ENCODE measurements at places on chromosomes 2 and 18. TPM values are rescaled to one million over a fixed set of nuclear protein-coding genes. Genes with fewer than 3 reads are reported as not detected.

Gene EGR4
- not detected for total RNA-seq

Gene TP53I3
- total RNA-seq, result 1.3 TPM

Gene RAB10
- total RNA-seq, result 164 TPM

Gene HADHA
- total RNA-seq, result 617 TPM

Gene OR6B2
- not detected for total RNA-seq

Gene NT5DC4
- total RNA-seq, result not detected

Gene LBX2
- total RNA-seq, result 0.36 TPM

Gene UGT1A3
- total RNA-seq, result not detected

Gene DTNA
- 103 TPM for total RNA-seq

Gene SRBD1
- total RNA-seq, result 6.4 TPM

Gene NPPC
- total RNA-seq, result not detected

Gene RAX
- total RNA-seq, result not detected

Gene TLK1
- 21.6 TPM for total RNA-seq

Gene RNF25
- 22.9 TPM for total RNA-seq

Gene DPP10
- not detected for total RNA-seq

Gene FKBP1B
- 0.69 TPM for total RNA-seq

Gene ALPI
- total RNA-seq, result not detected

Gene C2orf76
- 7.2 TPM for total RNA-seq

Gene IL36B
- total RNA-seq, result not detected

Gene HOXD12
- not detected for total RNA-seq

Gene XPO1
- total RNA-seq, result 68.1 TPM

Gene XDH
- total RNA-seq, result 0.08 TPM

Gene SLC5A7
- total RNA-seq, result not detected

Gene TMEM169
- total RNA-seq, result not detected

Gene FAM124B
- 1.5 TPM for total RNA-seq

Gene SCRN3
- total RNA-seq, result 22.5 TPM

Gene IL1R1
- total RNA-seq, result 15.9 TPM

Data from psoas muscle (tissue), 8 donors.